Cortex of kidney (tissue), 1 donor: ENCODE measurements at places on chromosomes 2 and 18.

GRCh38 chr2:9033385-9034168, 30.1 kb upstream of the MBOAT2 start:
- DNase-seq: no peak

DNA sequence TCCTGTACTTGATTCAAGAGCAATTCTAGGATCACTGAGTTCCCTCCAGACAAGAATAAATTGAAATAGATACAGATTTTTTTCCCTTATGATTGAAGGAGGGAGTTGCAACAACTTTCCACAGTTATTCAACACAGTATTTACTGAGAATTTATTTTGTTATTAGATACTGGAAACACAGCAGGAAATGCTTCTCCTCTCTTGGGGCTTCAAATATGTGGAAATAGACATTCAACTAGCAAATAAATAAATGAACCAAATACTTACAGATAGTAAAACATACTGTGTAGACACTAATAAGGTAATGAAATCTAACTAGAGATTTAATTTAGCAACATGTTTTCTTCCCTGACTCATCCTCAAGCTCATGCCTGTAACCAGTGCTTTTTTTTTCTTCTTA, 169.2 kb downstream of the LNPK start:
- no peak for DNase-seq

DNA sequence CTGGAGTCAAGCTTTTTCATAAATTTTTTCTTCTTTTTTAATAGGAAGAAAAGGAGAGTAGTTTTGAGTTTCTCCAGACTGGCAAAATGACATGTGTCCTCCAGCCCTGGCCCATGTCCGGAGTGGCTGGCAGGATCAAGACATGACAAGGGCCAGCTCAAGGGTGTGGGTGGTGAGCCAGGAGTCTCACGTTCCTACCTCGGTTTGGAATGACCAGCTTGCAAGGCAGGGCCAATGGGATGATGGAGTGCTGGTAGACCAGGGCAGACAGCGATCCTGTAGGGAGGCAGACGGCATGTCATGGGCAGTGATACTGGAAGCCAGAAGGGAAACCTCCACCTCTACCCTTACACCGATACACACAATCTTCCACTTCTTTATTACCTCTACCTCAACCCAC, 190.6 kb downstream of the TNS1 start:
- DNase-seq: no peak

DNA sequence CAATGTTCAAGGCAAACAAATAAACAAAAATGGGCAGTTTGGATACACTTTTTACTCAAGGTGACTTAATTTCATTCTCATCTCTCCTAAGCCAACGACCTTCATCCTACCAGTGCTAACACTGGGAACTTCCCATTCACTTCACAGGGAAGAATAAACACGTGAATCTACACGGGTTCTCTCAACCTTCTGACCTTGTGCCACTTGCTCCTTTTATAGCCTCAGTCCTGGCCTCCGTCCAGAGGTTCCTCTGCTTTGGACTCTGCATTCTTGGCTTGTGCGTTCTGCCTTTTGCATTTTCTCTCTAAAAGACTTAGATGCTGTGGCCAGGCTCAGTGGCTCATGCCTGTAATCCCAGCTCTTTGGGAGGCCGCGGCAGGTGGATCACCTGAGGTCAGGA, 13.8 kb downstream of the ZNF2 start:
- no peak for DNase-seq

- DNase-seq: no peak
Measured at GRCh38 chr2:113739849-113740248, 16.6 kb downstream of the SLC35F5 start.

GRCh38 chr2:200538139-200538538, 12.1 kb downstream of the SGO2 start:
- DNase-seq: no peak

- DNase-seq: no peak
Measured at GRCh38 chr2:9076210-9076609, 72.7 kb upstream of the MBOAT2 start.

DNA sequence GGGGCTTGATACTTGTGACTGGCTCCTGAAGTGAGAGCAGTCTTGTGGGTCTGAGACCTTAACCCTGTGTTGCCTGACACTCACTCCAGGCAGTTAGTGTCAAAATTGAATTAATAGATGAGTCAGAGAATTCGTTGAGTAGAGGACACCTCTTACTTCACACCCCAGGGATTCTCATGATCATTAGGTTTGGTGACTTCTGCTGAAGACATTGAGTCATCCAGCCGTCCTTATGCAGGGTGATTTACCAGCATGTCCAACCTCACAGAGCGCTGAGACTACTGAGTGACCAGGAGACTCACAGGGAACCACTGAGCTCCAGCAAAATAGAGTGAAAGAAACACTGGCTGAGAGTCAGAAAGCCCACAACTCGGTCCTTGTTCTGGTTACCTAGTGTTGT, 36.0 kb upstream of the EVA1A start:
- no peak for DNase-seq

DNA sequence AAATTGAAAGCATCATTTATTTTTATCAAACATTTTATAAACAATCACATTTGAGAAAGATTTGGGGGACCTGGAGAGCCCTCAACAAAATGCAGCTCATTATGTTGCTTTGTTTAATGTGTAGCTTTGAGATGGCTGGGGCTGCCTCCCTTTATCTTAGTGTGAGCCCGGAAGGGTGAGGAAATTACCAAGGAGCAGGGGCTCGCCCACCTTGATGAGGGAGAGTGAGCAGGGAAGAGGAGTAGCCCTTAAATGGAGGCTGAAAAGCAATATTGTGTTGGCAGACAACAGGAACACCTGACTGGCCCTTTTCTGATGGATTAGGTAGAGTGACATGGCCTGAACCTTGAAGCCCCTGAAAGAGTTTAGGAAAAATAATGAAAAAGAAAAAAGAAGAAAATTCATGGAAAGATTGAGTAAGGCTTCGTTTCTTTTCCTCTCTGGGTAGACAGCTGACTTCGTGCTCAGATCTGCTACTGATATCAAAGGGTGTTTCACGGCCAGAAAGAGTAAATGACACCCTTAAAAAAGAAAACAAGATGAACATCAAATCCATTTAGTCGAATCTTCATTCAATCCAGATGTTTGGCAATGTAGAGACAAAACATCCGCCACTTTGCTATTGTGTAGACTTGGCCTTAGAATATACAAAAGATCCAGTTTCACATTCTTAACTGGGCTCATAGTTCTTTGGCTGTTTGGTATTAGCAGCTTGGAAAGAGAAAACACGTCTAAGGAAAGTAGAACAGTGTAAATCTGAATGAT, 206.5 kb upstream of the TCF4 start:
- DNase-seq: no peak

- no peak for DNase-seq
Measured at GRCh38 chr2:233447506-233448219, 93.4 kb downstream of the DGKD start.

GRCh38 chr2:74548900-74549826, 4.6 kb downstream of the LOXL3 start:
- no peak for DNase-seq

- DNase-seq: no peak
Measured at GRCh38 chr2:108396845-108397244, 19.1 kb downstream of the SULT1C4 start.

DNA sequence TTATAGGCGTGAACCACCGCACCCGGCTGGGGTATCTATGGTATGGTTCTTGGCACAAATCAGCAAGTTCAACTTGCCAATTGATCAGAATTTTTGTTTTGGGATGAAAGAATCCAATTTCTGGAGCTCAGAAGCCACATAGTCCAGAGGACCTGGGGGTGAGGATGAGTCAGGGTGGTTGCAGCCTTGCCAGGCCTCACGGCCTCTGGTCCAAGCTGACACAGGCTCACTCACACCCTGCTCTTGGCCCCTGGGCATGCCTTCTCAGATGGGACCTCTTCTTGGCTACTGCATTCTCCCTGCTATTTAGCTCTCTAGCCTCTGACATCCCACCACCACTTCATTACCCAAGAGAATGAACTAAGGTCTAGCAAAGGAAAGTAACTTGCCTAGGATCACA, 16.3 kb downstream of the CAPG start:
- no peak for DNase-seq

DNA sequence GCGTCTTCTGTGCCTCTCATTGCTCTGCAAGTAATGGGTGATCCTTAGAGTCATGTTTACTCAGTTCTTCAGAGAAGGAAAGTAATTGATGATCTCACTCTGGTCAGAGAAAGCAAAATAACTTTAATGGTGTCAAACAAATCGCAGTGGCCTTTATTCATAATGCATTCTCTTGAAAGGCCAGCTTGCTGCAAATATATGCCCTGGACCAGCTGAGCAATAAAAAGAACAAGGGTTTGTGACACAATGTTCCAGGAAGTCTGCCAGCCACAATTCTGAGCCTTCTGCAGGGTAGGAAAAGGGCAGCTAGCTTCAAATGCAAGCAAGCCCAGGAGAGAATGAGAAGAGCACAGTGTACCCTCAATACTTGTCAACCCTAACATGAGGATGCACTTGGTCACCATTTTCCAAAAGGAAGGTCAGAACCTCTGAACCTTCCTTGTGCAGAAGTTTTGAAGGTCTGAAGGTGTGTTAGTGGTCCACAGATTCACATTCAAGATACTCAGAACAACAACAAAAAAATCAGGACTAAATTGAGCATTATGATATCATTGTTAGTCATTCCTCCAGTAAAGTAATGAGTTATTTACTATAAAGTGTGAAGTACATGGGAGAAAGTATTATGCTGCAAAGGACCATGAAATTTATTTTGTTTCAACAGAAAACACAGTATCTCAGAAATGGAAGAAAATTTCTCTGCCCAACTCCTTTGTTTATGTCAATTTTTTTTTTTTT, 355.6 kb downstream of the PAX3 start:
- DNase-seq: no peak

- no peak for DNase-seq
Measured at GRCh38 chr2:200101922-200102321, 146.5 kb downstream of the MAIP1 start.

DNA sequence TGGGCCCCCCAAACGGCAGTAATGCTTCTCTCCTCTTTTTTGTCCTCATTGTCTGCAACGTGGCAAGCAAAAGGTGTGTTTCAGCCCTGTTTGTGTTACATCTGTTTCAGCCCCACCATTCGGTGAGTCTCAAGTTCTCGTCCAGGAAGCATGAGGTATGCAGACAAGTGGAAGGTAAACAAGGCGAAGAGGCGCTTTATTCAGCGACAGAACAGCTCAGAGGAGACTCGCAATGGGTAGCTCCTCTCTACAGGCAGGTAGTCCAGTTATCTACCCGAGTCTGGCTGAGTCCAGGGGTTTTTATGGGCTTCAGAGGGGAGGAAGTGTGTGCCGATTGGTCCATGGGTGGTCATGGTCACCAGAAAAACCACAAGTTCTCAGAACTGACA, 733.4 kb upstream of the CDH7 start:
- DNase-seq: no peak

- DNase-seq: no peak
Measured at GRCh38 chr18:35941299-35941698, 31.2 kb upstream of the RMP24 start.

- DNase-seq: no peak
Measured at GRCh38 chr2:68366083-68366560, 1.0 kb downstream of the PLEK start.
